Stomach (tissue), 19 donors: ENCODE measurements at places on chromosomes 4 and X. TPM values are rescaled to one million over a fixed set of nuclear protein-coding genes. Genes with fewer than 3 reads are reported as not detected.

The WAS gene
- 8.4 TPM for total RNA-seq

- H3K4me1 ChIP-seq: no peaks in the 10 kb centered on the region
- H3K27me3 ChIP-seq: no peaks in the 10 kb centered on the region
- DNase-seq: no peak
These were observed 184.3 kb downstream of the NAA11 start for GRCh38 chr4:79141530-79141929.

DNA sequence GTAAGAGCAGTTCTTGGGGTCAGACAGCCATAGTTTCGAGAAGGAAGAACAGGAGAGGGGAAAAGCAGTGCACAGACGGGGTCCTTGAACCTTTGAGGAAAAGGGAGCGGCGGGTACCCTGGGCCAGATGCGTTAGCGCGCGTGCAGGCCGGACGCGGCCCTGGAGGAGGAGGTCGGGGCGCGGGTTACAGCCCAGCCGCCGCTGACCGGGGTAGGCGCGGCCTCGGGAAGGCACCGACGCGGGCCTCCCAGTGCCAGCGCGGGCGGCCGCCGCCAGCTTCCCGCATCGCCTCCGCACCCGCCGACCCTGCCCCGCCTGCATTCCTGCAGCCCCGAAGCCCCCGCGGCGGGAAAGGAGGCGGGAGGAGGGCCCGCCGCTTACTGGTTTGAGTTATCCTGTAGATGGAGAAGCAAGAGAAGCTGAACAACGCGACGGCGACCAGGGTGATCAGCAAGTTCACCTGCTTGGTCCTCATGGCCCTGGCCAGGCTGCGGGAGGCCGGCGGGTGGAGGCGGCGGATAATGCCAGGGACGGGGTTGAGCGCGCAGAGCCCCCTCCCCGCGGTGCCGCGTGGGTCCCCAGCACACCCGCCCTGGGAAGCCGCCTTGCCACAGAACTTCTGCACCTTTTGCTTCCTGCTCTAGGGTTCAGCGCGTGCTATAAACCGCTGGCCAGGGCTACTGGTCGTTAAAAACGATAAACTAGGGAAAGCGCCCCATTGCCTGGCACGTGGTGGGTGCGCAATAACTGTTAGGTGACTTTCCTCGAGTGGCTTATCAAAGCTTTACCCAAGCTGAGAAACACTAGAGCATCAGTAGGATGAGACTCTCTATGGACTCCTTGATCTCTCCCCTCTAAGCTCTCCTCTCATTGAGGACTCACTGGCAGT lies at the start of gene MGAT4D:
Gene MGAT4D, minus strand, starts transcription at position 547 of the 890 bp plus-strand sequence. Its CDS starts 71 bp downstream, at position 476.
- no peaks in the 10 kb centered on the region for H3K27me3 ChIP-seq
- H3K36me3 ChIP-seq: no peaks in the 10 kb centered on the region
- H3K4me3 ChIP-seq: peak within 1 kb of the TSS; percentile 41

The CT47B1 gene
- not detected for total RNA-seq

DNA sequence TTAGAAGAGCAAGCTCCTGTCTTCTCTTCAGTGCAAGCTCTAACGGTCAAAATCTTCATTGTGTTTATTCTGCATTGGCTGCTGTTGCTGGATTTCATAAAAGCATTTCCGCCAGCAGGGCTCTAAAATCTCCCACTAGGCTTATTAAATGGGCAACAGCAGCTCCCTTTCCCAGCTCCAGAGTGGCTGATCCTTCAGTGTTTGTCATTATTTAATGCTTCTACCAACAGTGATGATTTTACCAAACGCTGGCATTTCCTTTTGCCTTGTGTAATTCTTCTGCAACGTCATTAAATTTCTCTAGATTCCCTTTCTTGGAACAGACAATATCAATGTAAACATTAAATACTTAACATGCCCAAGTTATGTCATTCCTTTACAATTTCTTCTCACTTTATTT lies 20.1 kb downstream of the SLC7A11 start:
- no peaks in the 10 kb centered on the region for H3K27me3 ChIP-seq
- peak; percentile 41 for DNase-seq
- no peak overlapping the region for H3K4me3 ChIP-seq
- no peaks in the 10 kb centered on the region for H3K36me3 ChIP-seq
- no peak overlapping the region for H3K27ac ChIP-seq

DNA sequence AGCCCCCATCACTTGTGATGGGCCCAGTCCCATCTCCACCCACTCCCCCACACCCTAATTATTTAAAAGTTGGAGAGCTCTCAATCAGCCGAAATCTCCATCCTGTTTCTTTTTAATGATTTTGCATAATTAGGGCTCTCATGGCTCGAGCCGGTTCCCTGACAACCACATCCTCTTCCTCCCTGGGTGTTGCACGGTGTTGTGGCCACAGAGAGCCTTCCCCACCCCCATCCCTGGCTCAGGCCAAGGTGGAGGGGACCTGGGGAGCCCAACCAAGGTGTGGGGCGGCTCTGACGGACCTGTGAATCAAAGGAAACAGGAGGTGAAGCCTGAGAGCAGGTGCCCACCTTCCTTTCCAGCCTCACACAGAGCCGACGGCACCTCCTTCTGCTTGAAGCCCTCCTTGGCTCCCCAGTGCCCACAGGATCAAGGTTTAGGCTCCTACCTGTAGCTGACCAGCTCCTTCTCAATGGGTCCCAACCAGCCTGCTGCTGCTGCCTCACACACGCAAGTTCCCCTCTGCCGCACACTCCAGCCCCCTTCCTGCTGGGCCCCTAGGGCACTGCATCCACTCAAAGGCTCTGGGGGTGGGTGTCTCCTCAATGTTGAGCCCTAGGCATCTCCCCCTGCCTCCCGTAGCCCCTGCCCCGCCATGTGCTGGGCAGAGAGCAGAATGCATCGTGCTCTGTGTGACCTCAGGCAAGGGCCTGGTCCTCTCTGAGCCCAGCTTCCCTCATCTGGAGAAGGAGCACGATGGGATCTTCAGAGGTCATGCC lies 68.7 kb downstream of the WFS1 start:
- no peak overlapping the region for H3K27ac ChIP-seq
- no peak overlapping the region for H3K4me3 ChIP-seq
- DNase-seq: no peak
- H3K4me1 ChIP-seq: peaks cover 6% of the 10 kb centered on the region
- peaks cover 7% of the 10 kb centered on the region for H3K27me3 ChIP-seq
- no peaks in the 10 kb centered on the region for H3K36me3 ChIP-seq

- no peaks in the 10 kb centered on the region for H3K4me1 ChIP-seq
- no peak overlapping the region for H3K27ac ChIP-seq
- H3K27me3 ChIP-seq: no peaks in the 10 kb centered on the region
- no peak for DNase-seq
- no peak overlapping the region for H3K4me3 ChIP-seq
These were observed 754.3 kb upstream of the TENM3 start for GRCh38 chr4:181488926-181489325.

DNA sequence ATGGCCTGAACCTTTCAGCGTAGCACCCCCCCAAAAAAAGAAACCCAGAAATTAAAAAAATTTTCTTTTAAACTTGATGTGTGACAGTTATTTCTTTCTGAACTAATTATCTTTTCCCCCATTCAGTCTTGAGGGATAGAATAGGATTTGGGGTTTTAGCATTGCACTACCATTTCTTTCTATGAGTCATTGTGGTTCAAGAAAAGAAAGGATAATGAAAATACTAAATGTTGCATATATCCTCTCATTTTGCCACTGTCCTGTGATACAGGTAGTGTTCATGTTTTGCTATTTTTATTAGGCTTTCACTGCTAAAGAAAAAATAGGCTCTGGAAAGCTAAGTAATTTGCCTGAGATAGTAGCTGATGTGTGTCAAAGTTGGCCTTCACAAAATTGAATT lies 39.4 kb upstream of the DCK start:
- H3K27me3 ChIP-seq: no peaks in the 10 kb centered on the region
- no peak overlapping the region for H3K4me3 ChIP-seq
- no peak overlapping the region for H3K27ac ChIP-seq
- H3K36me3 ChIP-seq: peaks cover 2% of the 10 kb centered on the region

The TCEAL7 gene
- 8.8 TPM for total RNA-seq
